ENCODE measurements at places on chromosomes 16 and 17.

DNA sequence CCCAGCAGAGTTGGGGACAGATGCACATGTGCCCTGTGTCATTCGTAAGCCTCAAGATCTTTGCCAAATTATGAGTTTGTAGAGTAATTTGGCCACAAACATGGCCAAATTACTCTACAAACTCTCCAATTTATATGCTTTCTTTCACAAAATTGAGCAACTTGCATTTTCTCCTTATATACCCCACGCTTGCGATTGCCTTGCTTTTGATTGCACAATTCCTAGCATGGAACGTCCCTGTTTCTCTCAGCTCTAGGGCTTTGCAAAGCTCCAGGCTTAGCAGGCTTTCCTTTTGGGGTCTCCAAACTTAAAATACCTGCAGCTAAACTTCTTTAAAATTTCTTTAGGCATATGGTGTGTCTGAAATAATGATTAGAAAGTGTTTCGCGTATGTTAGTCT, 28.5 kb upstream of the MAF start:
- DNase-seq, result no peak

DNA sequence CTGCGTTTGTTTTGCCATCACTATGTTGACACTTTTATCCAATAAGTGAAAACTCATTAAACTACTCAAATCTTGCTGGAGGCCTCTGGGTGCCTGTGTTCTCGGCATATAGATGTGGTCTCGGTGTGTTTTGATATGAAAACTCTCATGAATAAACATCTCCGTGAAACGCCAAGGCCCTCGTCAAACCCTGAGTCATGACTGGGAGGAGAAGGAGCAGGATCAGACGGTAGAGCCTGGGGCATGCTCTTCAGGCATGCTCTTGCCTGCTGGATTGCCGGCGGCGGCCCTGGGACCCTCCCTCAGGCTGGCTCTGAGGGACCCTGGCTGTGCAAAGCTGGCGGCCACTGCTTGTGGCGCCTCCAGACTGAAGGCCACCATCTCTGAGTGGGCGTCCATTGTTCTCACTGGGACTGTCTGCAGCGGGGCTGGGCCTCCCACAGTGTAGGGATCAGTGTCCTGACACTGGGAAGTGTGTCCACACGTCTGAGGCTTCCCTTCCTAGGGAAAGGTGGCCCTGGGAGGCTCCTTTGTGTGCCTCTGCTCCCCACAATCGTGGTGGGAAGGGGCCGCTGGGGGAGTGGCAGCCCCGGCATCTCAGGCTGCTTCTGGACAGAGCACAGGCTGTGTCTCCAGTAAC, 1.7 kb upstream of the NPB start:
- DNase-seq, result no peak

- DNase-seq, result no peak
These were observed 16.5 kb downstream of the SCNN1B start for GRCh38 chr16:23318639-23319038.

GRCh38 chr16:57589374-57589773, 39.1 kb upstream of the ADGRG1 start:
- DNase-seq, result no peak

DNA sequence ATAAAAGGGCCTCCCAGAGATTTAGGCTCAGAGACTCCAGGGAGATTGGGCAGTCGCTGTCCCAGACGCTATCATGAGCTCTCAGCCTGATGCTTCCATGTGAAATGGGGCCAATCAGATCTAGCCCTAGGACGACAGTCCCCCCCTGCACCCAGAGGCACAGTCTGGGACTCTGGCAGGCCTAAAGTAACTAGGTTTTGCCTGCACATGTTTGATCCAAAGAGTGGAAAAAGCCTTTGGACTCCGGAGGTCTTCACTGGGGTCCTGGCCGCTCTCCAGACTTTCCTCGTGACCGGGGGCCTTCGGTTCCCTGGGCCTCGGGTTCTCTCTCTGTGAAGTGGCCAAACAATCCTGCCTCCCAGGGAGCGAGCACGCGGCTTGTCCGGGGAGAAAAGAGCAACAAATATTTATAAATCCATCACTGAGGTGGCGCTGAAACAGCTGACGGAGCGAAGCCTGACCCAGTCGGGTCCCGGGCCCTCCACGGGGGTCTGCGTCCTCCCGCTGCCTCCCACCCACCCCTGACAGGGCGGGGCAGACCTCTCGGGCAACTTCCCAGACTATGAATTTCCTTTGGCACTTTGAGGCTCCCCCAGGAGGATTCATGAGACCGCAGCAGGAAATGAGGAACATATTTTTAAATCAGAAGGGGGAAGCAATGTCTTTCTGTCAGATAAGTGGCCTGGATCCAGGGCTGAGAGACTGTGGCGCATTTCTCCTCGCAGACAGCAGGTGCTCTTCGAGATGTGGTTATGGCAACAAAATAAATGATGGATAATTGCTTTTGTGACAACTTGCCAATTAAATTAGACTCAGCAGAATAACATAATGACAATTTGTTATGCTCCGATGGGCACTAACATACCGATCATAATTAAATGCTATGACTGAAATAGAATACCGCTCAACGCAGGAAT, 38.9 kb downstream of the MRPS23 start:
- no peak for DNase-seq

- no peak for DNase-seq
These were observed 44.4 kb downstream of the LYRM1 start for GRCh38 chr16:20944861-20945574.

DNA sequence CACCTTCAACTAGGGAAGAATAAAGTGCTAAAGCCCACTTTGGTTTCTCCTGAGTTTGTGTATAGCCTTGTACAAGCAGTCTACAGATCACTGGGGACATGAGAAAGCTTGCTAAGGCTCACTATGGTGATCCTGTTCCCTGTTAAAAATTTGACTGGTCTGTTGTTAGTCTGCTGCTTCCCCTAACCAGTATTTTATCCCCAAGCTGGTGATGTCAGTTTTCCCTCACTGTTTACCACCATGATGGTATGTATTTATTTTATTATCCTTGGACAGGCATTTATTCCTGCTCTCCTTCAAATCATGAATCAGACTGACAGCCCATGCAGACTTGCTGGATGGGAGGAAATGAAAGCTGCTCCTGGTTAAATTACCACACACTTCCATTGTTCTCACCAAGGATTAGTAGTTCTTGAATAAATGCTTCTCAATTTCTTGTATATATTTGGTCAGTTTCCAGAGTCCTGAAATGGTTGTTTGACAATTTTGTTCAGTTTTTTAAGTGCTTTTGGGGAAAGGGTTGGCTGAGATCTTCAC, 99.6 kb downstream of the CA4 start:
- DNase-seq, result no peak

- no peak for DNase-seq
These were observed 7.0 kb downstream of the EFTUD2 start for GRCh38 chr17:44892250-44892649.

DNA sequence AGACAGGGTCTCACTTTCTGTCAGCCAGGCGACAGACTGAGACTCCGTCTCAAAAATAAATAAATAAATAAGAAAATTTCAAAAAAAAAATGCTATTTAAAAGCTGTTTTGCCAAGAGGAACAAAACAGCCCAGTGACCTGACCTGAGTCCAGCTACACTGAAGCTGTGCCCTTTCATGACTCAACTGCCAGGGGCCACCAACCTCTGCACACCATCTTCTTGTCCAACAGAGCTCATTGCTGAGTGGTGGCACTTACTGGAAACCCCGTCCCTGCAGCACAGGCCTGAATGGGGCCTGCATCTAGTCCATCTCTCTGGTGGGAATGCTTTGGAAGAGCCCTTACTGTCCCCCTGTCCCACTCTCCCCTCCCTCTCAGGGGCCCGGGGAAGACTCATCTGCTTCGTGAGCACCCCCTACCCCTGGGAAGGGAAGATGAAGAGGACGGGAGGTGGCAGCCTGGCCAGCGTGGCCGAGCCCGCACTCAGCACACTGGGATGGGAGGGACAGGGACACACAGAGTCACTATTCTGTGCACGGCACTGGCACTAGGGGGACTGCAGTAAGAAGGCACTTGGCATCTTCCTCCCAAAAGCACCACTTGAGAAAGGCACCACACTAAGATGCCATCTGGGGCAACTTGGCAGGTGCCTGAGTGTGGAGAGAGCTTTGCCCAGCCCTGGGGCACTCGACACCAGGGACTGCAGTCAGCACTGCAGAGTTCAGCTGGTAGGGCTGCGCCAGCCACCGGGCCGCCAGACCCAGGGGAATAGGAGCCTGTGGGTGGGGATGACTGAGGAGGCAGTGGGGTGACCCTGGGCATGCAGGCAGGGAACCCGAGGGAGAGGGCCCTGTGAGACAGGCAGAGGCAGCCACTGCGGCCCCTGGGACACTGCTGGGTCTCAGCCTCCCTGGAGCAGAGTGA, 13.5 kb downstream of the FBXO31 start:
- DNase-seq, result no peak

DNA sequence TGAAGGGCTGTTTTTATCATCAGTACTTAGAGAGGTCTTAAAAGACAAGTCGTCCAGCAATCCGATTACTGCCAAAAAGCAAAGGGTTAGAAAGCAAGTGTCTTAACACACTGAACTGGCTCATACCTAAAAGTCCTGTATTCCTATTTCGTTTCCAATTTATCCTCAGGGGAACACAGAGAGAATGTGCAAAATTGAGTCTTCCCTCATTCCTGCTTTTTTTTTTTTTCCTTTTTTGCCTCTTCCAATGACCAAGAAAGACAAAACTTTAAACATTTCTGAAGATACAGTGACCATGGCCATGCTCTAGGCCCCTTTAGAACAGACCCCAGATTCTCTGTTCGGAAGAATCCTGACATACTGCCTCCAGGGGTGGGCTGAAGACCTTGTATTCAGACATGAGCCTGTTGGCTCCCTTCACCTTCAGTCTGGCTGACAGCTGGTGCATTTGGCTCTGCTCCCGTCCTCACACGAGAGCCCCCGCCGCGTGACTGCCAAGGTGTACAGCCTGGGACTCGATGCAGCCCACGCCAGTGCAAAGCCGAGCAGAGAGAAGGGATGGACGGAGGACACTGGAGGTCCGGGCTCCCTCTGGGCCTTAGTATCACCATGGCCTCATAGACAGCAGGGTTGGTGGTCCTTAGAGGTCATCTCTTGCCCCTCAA, 47.0 kb downstream of the COTL1 start:
- DNase-seq, result no peak

GRCh38 chr17:77654296-77654695, 304.2 kb upstream of the TNRC6C start:
- DNase-seq, result no peak
